ENCODE measurements at places on chromosomes 2 and 18.

- no peak for DNase-seq
Observed at GRCh38 chr2:36031471-36031870, 324.1 kb upstream of the CRIM1 start.

GRCh38 chr2:120735746-120736170 is at the start of gene GLI2:
Gene GLI2, plus strand, starts transcription at chr2:120735868. Its CDS starts 61,453 bp downstream, at chr2:120797321.
- DNase-seq: peak; percentile 84

DNA sequence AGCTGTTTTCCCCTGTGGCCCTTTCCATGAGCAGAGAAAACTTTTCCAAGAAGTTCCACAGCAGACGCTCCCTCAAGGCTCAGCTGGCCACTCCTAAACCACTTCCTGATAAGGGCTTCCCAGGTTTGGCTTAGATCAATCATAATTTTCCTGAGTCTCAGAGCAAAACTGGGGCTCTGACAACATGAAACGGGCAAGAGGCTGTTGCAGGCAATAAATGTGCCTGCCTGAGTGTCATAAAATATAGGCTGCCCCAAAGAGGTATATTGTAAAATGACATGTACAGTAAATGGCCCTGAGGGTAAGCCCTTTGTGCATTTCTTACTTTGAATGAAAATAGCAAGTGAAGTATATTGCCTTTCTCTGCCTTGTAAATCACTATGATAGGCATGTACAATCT is 105.6 kb upstream of the UXS1 start:
- DNase-seq: no peak

DNA sequence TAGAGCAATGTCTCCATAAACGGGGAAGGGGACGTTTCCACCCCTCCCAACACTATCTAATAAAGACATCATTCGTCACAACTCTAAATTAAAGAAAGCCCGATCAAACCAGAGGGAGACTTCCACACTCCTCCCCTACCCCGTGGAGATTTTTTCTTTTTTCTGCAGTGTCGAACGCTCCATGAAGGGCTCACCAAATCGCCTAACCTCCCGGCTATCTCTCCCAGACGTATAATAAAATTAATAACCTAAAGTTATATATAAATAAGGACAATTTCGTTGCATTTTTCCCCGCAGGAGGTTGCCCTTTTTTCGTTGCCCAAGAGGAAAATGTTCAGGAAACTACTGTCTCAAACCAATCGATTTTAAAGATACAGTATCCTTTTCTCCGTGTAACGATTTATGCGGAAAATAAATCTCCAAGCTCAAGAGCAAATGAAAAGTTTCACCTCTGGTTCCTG is 2.4 kb downstream of the EVX2 start:
- DNase-seq: no peak

All from fibroblast of mammary gland (primary cell).